Activated CD4-positive, alpha-beta T cell treated with anti-CD3 and anti-CD28 coated beads, Interleukin-2, amount 50 U/mL, for 16 hours (primary cell): ENCODE measurements at places on chromosomes 4 and X.

DNA sequence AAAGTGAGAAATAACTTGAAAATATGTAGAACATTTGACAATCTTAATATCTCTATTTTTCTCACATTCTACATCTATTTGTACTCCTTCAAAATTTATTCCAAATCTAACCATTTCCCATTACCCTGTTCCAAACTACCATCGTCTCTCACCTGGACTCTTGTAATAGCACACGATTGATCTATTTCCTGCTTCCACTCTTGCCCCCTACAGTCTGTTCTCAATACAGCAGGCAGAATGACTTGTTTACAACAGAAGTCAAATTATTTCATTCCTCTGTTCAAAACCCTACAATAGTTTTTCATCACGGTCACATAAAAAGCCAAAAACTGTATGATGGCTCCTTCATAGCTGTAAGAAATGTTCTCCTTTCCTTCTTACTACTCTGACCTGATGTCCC, 21.1 kb upstream of the LUZP4 start:
- no peak for DNase-seq

- peak; percentile 35 for DNase-seq
These were observed 35.3 kb upstream of the DCX start for GRCh38 chrX:111447298-111447697.

GRCh38 chrX:48908600-48908999, 2.8 kb downstream of the SLC35A2 start:
- no peak for DNase-seq

DNA sequence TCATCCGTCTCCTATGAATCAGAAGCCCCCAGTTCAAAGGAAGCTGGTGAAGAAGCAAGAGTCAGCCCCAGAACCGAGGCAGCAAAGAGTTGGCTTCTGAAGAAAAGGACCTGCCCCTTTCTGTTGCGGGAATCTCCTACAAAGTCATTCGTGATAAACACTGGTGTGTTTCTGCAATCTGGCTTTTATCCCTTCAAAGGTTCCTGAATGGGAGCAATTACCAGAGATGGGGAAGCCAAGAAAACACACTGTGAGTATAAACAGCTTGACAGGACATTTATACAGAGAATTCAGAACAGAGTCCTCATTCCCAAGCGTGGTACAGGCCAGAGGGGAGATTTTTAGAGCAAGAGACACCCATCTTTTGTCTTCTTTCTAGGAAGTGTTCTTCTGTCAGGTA, 226.8 kb upstream of the LNX1 start:
- DNase-seq, result no peak

DNA sequence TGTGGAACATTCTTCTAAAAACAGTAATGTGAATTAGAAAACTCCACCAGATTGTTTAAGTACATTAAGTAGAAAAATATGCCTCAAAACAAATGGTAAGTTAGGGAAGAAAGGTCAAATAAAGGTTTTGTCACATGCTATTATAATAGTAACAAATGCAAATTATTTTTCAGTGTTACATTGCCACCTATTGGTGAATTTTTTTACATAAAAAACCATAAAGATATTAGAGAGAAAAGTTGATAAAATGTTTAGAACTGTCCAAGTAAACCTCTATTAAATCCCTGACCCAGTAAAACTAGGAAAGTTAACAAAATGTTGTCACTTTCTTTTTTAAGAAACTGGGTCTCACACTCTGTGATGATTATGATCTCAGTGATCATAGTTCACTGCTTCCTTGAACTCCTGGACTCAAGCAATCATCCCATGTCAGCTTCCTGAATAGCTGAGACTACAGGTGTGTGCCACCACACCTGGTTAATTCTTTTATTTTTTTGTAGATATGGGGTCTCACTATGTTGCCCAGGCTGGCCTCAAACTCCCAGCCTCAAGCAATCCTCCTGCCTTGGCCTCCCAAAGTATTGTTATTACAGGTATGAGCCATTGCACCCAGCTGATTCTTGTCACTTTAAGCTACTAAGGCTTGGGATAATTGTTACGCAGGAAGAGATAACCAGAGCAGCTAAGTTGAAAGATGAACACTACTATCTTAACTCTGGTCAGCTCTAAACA, 157.6 kb downstream of the ATRX start:
- DNase-seq, result no peak

GRCh38 chrX:121655276-121655675, 607.9 kb downstream of the GLUD2 start:
- no peak for DNase-seq

- no peak for DNase-seq
These were observed 21.9 kb downstream of the CNOT6L start for GRCh38 chr4:77797239-77797638.

- DNase-seq, result no peak
These were observed 585.7 kb downstream of the IL15 start for GRCh38 chr4:142222127-142222526.

- DNase-seq, result no peak
These were observed 7.3 kb downstream of the GPRASP1 start for GRCh38 chrX:102658556-102658955.

GRCh38 chr4:185305979-185306442, 89.7 kb downstream of the LRP2BP start:
- no peak for DNase-seq

DNA sequence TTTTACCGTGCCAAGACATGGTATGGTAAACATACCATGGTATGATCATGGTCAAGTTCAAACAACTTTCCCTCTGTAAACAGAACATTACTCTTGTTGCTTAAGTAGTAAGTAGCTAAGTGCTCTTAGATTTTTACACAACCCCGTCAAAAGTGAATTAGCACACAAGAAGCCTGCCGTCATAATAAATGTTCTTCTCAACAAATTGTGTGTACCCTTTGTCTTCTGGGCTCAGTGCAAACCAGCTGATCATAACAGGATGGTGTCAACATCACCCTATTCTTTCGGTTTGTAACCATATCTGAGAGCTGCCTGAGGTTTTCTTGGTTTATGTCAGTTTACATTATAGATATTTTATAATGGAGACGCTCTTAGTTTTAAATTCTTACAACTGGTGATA, 28.8 kb downstream of the MSL3 start:
- DNase-seq, result no peak
